ENCODE measurements at places on chromosomes 12 and 14.

DNA sequence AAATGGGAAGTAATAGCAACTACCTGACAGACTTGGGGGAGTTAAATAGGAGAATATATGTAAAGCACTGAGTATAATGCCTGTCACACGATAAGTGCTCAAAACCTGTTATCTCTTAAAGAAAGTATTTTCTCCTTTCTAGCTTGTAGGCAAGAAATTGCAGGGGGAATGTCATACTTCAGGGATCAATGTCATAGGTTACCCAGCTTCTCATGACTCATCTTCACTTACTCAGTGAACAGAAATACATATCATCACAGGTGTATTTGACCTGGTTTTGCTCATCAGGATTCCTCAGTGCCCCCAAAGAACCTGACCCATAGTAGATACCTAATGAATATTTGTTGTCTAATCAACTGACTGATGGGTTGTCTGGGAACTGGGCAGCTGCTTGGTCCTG lies 285.0 kb upstream of the ATP2B1 start:
- no peak for DNase-seq

GRCh38 chr14:78173346-78174035 lies 3.3 kb downstream of the NRXN3 start:
- no peak for DNase-seq

DNA sequence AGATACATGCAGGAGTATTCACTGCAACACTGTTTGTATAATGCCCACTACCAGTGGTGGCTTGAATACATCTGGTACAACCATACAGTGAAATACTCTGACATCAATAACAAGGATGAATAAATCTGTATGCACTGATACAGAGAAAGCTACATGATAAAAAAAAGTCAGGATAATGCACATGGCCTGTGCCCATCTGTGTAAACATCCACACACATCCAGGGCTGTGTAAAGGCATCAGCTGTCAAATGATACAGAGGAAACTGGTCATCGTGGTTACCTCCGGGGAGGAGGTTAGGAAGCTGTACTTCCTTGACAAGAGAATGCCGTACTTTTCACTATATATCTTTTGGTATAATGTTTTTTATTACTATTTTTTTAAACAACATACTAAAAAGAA lies 176.6 kb downstream of the FOXN3 start:
- DNase-seq, result no peak

GRCh38 chr12:19301688-19302087 lies 137.6 kb upstream of the AEBP2 start:
- DNase-seq, result no peak

- no peak for DNase-seq
Observed at GRCh38 chr14:38129705-38130104, 78.0 kb upstream of the SSTR1 start.

Measured in NCI-H187 (cell line).